ENCODE measurements at places on chromosomes 5 and 9.

DNA sequence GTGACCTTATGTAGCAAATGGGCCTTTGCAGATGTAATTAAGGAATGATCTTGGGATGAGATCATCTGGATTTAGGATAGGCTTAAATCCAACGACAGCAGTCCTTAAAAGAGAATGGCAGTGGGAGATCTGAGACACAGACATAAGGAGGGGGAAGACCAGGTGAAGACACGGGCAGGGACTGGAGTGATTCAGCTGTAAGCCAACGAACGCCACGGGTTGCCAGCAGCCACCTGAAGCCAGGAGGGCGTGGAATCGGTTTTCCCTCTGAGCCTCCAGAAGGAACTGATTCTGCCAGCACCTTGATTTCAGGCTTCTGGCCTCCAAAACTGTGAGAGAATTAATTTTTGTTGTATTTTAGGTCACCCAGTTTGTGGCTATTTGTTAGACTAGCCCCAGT, 218.6 kb upstream of the ANKRD55 start:
- DNase-seq: no peak

- no peak for DNase-seq
These were observed 270.2 kb upstream of the RASA1 start for GRCh38 chr5:86997516-86997915.

GRCh38 chr9:34707130-34707529, 2.8 kb downstream of the CCL21 start:
- no peak for DNase-seq

DNA sequence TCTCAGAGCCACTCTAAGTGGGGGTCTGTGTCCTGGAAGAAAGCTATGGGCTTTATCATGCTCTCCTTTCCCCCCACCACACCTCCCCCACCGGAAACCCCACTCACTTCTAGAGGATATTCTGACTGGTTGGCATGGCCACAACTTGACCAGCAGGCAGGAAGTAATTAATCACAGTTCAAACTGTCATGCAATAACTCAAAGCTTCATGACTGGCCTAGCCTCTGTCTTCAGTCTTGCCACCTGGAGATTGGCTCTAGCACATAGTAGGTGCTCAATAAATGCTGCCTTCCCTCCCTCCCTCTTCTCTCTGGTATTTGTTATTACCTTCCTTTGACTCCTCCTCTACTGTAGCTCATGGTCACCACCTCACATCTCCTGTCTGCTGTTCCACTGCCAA, 124.7 kb downstream of the GABBR2 start:
- no peak for DNase-seq

- DNase-seq: peak; percentile 33
These were observed 37.9 kb upstream of the RASA1 start for GRCh38 chr5:87229780-87230179.

Measured in epithelial cell of prostate (primary cell).